ENCODE measurements at places on chromosomes 7 and 10. TPM values are rescaled to one million over a fixed set of nuclear protein-coding genes. Genes with fewer than 3 reads are reported as not detected.

ZNF239 gene
- 9.7 TPM for total RNA-seq

GRCh38 chr10:96608262-96608661 lies 21.4 kb upstream of the TM9SF3 start:
- DNase-seq: no peak

CLRN3 gene
- total RNA-seq: not detected

GRCh38 chr7:43761382-43761781 lies 2.9 kb downstream of the BLVRA start:
- DNase-seq: no peak

GRCh38 chr7:47833211-47833610 lies 115.1 kb downstream of the PKD1L1 start:
- DNase-seq: no peak

DNA sequence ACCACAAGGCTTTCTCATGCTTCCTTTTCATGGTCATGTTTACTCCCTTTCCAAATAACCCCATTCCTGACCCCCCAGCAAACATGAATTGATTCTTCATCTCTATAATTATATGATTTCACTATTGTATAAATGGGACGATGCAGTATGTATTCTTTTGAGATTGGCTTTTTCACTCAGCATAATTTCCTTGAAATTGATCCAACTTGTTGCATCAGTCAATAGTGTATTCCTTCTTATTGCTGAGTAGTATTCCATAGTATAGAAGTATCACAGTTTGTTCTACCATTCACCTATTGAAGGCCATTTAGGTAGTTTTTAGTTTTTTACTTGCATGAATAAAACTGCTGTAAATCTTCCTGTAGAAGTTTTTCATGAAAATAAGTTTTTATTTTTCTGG lies 264.7 kb downstream of the BAMBI start:
- no peak for DNase-seq

GRCh38 chr7:80362010-80362618 lies 149.8 kb downstream of the GNAT3 start:
- peak; percentile 65 for DNase-seq

GRCh38 chr7:155122831-155123230 lies 52.7 kb downstream of the HTR5A start:
- DNase-seq: no peak

TRDMT1 gene
- total RNA-seq: 1.3 TPM

DNA sequence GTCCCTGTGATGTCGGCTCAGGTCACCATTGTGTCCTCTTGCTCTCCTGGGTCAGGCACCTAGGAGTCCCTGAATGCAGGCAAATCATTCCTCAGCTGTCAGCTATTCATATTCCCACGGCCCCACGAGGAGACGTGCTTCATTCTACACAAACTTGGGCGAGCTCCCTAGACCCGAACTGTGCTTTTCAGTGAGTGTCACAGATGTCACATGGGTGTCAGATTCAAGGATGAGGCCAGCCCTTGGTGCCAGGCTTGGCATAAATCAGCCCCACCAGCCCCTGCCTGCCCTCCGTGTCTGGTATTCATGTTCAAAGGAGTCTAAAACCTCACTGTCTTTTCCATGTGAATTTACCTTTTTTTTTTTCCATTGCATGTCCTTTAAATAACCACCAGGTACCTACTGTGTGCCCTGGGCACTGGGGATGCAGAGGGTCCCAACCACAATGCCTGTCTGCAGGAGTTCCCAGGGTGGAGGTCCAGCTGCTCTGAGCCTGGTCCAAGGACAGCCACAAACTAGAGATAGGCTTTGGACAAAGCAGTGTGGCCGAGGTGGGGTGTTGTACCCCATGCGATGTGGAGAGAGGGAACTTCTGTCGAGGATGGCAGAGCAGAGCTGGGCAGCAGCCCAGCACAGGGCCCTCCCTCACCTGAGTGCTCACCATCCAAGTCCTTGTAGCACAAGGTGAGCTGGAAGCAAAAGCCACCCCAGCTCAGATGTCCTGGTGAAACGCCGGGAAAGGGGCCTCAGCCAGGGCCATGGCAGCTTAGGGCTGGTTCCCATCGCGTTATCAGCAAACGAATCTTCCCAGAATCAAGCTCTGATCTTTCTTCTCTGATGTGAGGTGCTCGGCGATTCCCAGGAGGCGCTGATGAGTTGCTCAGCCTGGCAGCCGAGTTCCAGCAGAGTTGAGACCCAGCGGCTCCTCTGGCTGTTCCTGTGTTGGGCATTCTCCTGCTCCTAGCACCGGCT lies 611.9 kb downstream of the PTPRN2 start:
- no peak for DNase-seq

- DNase-seq: no peak
These were observed 245.0 kb downstream of the HDAC9 start for GRCh38 chr7:18740579-18740988.

- DNase-seq: no peak
These were observed 30.7 kb downstream of the MTPN start for GRCh38 chr7:135946289-135947055.

- DNase-seq: no peak
These were observed 509.6 kb upstream of the POM121L12 start for GRCh38 chr7:52525772-52526341.

ZPBP gene
- not detected for total RNA-seq

GRCh38 chr7:30859202-30859939 lies 52.3 kb upstream of the AQP1 start:
- DNase-seq: no peak

DNA sequence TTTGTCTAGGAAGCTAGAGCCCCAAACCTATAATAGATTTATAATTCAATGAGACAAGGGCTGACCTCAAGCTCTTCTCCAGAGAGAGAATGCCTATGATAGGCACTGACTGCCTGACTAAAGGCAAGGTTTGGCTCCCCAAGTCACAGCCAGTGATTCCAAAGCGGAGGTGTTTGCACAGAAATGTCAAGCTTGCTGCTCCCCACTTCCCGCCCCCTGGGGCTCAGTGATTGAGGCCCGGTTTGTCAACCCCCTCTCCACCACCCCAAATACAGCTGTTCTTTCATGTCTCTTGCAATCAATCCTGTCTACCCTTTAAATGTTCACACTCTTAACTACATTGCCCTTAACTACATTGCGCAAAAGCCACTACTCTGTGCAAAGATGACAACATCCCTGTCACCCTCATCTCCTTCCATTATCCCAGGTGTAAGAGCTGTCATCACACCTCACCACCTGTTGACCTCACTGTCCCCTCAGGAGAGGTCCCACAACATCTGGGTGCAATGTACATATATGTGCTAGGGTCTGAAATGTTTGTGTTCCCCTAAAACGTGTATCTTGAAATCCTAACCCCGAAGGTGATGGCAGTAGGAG lies 58.0 kb downstream of the NUDCD3 start:
- DNase-seq: no peak

GRCh38 chr7:13835442-13835841 lies 154.0 kb downstream of the ETV1 start:
- DNase-seq: no peak

DNA sequence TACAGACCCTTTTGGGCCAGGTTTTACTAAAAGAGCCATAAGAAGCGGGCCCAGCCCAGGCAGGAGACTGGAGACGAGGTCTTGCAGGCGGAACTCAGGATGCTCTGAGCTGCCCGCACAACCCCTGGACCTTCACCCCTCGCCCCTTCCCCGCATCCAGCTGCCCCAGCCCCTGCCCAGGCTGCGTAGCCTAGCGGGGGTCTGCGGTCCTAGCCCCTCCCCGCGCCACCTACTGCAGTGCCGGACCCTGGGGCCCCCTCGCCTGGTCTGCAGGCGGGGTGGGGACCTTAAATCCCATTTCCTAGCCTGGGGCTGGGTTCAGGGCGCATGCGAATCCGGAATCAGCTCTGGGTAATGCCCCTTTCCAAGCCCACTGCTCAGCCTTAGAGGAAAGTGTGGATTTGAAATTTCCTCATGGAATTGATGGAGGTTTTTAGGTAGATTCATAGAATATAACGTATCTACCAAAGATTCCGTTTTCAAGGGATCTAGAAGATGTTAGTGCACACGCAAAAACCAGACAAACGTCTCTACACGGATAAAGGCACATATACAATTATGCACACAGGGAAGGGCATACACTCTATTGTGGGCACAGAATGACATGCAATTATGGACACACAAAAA lies 546 bp upstream of the HOXA3 start:
- no peak for DNase-seq

GRCh38 chr7:155213385-155213784 lies 84.3 kb upstream of the INSIG1 start:
- DNase-seq: peak; percentile 14

GRCh38 chr7:126840869-126841268 lies 411.9 kb downstream of the GRM8 start:
- DNase-seq: no peak

CYTH3 gene
- 23.1 TPM for total RNA-seq

- DNase-seq: no peak
These were observed 274.5 kb upstream of the PPP2R2D start for GRCh38 chr10:131626274-131626673.

ITIH5 gene
- not detected for total RNA-seq

DNA sequence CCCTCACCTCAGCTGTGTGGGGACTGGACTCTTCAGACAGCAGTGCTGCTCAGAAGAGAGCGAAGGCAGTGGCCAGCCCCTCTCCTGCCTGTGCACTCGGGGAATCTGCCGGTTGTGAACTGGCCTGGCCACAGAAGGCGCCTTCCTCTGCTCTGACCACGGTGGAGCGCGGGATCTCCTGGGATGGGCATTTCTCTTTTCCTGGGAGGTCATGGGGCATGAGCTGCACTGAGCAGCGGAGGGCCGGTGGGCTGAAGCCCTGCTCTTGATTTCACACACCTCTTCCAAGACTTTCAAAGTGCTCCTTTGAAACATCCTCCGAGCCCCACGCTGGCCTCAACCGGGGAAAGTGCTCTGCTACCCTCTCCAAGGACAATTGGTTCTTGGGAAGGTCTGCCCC lies 125.6 kb upstream of the FAM20C start:
- DNase-seq: no peak

DNAJC1 gene
- 53.4 TPM for total RNA-seq

LGI1 gene
- total RNA-seq: not detected

- DNase-seq: no peak
These were observed 2.5 kb downstream of the TRIM8 start for GRCh38 chr10:102646610-102647442.

DNA sequence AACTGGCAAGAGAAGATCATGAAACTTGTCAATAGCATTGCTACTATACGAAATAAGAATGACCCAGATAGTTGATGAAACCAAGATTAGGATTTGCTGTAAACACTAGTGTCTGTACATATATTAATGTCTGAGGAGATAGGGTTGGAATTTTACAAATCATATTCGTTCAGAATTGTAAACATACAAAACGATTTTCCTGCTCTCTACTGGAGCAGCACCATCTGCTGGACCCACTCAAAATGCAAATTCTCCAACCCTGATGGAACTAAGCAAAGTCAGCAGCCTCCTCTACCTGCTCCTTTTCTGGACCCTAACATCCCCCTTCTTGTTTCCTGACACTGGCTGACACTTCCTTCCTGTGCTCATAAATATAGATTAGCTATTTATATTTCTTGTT lies 29.4 kb upstream of the SGMS1 start:
- DNase-seq: peak; percentile 83

- no peak for DNase-seq
These were observed 151.5 kb upstream of the AOAH start for GRCh38 chr7:36875794-36876193.

DNA sequence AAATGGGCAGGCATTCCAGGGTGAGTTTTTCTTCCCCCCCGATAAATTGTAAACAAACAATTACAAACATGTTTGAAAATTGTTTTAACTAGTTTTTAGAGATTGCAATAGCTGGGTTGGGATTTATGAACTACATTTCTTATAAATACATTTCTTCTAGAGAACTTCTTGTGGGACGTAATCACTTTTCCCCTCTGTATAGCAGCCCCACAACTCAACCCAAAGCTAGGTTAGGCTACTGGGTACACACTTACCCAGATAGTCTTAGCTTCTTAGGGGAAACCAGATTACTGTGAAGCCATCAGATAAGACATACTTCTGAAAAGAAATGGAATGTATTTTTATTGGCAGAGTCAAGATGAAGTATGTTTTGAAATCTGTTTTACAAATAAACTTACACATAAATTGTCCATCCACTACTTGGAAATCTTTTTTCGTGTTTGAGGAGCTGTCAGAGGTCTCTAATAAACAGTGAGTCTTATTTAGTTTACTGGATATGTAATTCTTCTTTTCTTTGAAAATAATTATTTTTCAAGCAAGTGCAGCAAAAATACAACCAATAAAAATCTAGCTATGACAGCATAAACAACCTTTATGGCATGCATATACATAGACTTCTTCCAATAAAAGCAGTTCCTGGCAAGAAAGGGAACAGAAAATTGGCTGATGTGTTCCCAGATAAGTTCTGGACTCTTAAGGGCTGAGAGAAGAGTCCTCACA lies 8.0 kb upstream of the GLRX3 start:
- DNase-seq: no peak

MRC1 gene
- total RNA-seq: not detected

GRCh38 chr10:117720931-117721835 lies 178.6 kb downstream of the EMX2 start:
- no peak for DNase-seq

DNA sequence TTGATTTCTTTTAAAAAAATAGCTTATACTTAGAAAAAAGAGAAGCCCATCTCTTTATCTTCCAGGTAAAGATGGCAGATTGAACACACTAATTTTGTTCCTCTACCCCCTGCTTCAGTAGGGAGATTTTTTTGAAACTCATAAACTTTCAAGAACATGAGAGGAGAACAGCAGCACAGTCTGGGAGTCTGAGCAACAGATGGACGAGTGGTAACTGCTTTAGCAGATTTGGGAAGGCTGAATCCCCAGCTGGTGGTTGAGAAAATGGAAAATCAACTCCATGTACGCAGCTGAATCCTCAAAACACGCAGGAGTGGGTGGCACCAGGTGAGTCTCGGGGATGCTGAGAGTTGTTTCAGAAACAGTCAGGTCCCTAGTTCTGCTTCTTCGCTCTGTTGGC lies 114.6 kb upstream of the CTBP2 start:
- no peak for DNase-seq

GATAD1 gene
- total RNA-seq: 15.8 TPM

DNA sequence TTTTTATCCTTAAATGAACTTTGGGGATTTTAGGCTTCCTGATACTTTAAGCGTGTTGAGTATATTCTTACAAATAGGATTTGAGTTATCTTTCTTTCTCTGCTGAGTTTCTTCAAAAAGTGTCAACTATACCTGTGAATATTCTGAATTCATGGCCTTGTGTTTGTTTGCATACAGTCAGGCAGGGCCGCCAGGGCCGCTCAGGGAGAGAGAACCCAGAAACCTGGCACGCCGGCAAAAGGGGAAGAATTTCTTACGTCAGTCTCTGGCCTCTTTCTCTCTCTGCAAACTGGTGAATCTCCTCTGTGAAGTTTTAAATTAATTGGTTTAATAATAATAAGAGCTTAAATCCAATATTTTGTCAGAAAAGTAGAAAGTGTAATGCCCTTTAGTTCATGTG lies 29.3 kb upstream of the BNIP3 start:
- no peak for DNase-seq

All from PC-3 (cell line).